NAMALWA (cell line): ENCODE measurements at places on chromosomes 2 and 18.

GRCh38 chr2:196565106-196565765 is 74.3 kb upstream of the CCDC150 start:
- DNase-seq = no peak

- no peak for DNase-seq
Measured at GRCh38 chr2:143885461-143885860, 634.5 kb downstream of the ZEB2 start.

GRCh38 chr2:113711851-113712250 is 44.6 kb downstream of the SLC35F5 start:
- DNase-seq = no peak

DNA sequence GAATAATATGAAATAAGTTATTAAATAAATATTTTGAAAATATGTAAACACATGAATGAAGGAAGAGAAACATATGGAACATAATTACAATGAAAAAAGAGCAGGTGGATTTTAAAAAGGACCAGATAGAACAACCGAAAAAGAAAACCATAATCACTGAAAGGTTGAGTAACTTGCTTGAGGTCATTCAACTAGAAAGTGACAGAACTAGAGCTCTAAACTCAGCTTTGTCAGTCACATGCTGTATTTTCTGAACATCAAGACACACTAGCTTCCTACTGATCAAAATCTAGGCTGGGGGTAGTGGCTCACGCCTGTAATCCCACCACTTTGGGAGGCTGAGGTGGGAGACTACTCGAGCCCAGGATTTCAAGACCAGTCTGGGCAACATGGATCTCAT is 30.0 kb upstream of the ITGAV start:
- DNase-seq = no peak

DNA sequence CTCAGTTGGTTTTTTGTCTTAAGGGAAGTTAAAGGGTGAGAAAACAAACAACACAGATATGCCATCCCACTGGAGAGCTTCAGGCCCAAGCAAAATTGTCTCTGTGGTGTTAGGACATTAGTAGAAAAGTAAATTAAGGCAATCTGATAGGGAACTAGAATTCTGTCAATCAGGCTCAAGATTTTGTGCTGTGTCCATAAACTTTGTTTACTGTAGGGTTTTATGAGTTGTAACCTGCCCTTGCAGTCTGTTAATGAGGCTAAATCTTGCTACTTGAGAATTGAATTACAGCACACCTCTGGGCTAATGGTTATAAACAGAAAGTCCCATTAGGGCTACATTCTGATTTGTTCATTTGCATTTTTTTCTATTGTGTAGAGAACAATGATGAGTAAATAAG is 78.0 kb upstream of the OTX1 start:
- DNase-seq = no peak

GRCh38 chr2:50879457-50879856 is 152.5 kb downstream of the NRXN1 start:
- peak; percentile 65 for DNase-seq

- no peak for DNase-seq
Measured at GRCh38 chr18:58692422-58693185, 21.3 kb downstream of the MALT1 start.

DNA sequence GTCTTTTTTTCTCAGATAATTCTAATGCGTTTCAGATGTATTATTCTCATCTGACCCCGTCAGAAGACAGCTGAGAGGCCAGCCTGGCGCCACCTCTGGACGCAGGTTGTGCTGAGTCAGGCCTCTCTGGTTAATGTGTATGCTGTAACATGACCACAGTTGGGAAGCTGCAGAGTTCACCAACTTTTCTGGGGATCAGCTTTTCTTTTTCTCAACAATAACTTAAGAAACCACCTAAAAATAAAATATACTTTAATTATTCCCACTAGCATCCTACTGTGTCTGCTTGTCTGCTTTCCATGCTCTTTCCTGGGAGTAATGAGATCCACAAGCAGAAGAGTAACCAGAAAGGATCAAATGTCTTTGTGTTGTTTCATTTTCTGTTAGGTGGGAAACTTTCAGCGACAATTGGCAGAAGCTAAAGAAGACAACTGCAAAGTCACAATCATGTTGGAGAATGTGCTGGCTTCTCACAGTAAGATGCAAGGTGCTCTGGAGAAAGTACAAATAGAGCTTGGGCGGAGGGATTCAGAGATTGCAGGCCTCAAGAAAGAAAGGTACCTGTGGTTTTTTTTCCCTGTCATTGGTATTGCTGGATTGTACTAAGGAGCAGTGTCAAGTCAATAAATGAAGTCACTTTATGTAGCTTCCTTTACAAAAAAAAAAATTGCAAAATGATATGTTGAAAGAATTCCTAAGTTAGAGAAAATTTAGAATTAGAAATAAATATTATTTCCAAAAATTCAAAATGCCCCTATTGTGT is 79.8 kb downstream of the CCDC150 start:
- DNase-seq = no peak

DNA sequence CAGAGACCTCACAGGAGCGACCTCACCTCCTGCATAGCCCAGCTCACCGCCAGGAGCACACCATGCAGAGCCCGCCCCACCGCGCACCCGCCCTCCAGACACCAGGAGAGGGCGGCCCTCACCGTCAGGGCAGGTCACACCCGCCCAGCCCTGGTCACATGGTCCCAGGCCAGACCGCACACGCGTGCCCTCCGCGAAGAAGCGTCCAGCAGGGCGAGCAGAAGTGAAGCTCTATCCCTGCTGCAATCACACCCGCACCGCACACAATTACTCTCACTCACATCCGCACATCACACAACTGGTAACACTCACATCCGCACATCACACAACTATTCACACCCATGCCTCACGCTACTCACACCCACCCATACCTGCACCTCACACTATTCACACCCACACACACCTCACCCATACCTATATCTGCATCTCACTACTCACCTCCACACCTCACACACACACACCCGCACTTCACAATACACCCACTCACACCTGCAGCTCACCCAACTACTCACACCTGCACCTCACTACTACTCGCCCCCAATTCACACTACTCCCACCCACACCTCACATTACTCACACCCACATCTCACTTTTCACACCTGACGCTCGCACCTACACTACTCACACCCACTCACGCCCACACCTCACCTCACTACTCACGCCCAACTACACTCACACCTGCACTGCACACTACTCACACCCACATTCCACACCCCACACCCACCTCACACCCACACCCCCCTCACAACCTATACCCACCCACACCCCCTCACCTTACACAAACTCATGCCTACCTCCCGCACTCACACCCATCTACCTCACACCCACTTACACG is 242.0 kb downstream of the HDAC4 start:
- DNase-seq = no peak

DNA sequence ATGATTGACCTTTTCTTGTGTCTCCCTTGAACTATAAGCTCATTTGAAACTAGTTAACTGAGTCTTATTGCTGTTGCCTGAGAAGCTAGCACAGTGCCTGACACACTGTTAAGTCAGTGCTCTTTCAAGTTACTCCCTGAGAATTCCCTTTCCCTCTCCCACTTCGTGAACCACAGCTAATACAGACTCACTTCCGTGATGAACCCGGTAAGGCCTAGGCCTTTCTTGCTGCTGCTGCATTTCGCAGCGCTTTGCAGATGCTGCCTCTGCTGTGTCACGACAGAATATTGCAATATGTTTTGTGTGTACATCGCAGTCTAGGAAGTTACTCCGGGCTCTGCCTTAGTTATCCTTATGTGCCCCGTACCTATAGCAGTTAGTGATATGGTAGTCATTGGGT is 42.8 kb downstream of the LIMS1 start:
- no peak for DNase-seq

GRCh38 chr2:190933361-190933760 is 52.7 kb downstream of the GLS start:
- no peak for DNase-seq

GRCh38 chr2:65317841-65318240 is 90.2 kb downstream of the ACTR2 start:
- DNase-seq = no peak

DNA sequence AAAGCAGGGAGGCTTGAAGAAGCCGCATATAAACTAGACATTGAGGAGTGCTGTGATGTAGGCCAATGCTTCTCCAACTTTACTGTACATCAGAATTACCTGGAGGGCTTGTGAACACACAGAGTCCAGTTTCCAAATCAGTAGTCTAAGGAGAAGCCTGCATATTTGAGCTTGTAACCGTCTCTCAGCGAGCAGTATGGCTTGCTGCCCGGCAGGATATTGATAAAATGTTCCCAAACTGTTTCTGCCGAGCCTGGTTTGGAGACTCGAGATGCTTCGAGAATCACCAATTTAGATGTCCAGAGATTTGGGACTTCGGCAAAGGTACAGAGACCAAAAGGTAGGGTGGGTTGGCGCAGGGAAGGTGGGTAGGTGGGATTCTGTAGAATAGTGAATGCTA is 11.0 kb upstream of the RAB31 start:
- DNase-seq = no peak

- no peak for DNase-seq
Measured at GRCh38 chr2:212173756-212174510, 364.7 kb downstream of the ERBB4 start.

DNA sequence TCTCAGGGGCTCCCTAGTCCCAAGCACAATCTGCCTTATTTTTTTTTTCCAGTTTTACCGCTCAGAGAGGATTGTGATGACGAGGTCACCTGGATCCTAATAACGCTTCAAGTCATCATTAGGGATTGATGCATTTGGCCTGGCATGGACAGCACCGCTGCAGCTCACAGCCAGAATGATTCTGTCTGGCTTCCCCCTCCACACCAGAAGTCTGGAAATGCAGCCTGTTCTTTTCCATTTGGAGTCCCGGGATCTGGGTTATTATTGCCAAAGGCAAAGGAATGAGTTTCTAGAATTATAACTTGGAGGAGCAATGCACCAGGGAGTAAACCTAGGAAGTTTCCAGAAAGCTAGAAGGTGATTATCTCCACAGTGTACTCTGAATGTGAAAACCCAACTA is 81.1 kb upstream of the TAF1B start:
- no peak for DNase-seq

DNA sequence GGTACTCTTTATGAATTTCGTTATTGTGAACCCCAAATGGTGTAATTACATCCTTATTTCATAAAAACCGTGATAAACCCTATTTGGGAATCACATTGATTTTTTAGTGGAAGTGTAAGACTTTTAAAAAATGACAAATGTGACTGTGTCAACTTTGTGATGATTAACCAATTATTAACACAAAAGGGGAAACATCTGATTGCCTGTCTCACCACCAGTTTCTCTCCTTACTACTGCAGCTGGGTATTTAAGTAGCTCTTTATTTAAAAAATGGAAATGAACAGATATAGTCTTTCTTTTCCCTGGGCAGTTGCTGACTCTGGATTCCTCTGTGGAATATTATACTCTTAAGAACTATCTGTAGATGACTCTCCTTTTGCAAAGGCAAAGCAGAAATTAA is 11.6 kb upstream of the RPE start:
- no peak for DNase-seq

- DNase-seq = no peak
Measured at GRCh38 chr2:126811101-126811500, 87.6 kb upstream of the TEX51 start.

GRCh38 chr2:25409468-25409867 is 67.7 kb upstream of the DNMT3A start:
- DNase-seq = no peak

DNA sequence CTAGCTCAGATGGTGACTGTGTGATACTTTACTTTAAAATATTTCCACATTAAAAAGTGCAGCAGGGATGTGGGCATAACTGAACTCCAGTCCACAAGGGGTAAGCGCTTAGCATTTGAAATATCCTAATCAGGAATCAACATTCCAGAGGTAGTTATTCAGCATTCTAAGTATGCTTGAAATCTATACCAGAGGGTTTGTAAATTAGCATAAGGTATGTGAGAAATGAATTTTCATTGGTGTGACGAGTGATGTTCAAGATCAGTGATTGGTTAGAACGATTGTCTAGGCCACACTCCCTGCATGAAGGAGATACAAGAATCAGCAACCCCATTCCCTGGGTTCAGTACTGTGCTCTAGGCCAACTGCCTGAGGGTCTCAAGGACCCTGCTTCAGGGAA is 42.6 kb downstream of the MAPK4 start:
- no peak for DNase-seq

GRCh38 chr18:13454363-13455150 is 236.0 kb downstream of the LDLRAD4 start:
- no peak for DNase-seq

DNA sequence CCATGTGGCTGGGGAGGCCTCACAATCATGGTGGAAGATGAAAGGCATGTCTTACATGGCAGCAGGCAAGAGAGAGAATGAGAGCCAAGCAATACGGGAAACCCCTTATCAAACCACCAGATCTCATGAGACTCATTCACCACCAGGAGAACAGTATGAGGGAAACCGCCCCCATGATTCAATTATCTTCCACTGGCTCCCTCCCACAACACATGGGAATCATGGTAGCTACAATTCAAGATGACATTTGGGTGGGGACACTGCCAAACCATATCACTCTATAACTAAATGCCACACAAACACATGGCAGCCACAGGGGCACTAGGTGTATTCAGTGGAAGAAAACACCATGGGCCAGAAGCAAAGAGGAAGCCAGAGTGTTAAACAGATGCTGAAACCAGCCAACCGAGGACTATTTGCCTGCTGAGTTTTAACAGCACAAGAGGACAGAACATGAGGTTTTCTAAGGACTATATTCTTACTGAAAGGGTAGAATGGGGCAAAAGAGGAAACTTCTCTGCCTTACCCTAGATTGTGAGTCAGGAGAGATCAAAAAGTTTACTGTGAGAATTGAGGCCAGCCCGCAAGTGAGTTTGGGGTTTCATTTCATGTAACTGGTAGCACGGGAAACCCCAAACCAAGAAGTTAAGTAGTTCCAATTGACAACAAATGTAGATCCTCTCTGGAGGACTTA is 49.2 kb downstream of the SIGLEC15 start:
- peak; percentile 83 for DNase-seq

DNA sequence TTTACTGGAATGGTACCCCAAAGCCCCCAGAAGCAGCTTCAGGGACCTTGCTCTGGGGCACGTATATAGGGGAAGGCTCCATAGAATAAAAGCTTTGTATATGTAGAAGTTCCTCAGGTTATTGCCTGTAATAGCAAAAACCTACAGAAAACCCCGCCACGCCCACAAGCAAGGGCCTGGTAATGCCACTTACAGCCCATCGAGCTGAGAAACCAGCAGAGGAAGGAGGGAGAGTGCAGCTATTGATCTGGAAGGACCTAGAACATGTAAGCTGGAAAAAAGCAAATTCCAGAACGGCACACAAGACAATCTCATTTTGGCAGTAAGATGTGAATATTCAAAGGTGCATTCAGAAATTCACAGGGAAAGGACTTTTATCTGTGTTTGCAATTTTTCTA is 15.8 kb downstream of the HS1BP3 start:
- no peak for DNase-seq
